Left renal pelvis (tissue), 4 donors: ENCODE measurements at places on chromosomes 2 and 18.

- no peak for DNase-seq
Observed at GRCh38 chr2:203498161-203498560, 36.9 kb downstream of the RAPH1 start.

DNA sequence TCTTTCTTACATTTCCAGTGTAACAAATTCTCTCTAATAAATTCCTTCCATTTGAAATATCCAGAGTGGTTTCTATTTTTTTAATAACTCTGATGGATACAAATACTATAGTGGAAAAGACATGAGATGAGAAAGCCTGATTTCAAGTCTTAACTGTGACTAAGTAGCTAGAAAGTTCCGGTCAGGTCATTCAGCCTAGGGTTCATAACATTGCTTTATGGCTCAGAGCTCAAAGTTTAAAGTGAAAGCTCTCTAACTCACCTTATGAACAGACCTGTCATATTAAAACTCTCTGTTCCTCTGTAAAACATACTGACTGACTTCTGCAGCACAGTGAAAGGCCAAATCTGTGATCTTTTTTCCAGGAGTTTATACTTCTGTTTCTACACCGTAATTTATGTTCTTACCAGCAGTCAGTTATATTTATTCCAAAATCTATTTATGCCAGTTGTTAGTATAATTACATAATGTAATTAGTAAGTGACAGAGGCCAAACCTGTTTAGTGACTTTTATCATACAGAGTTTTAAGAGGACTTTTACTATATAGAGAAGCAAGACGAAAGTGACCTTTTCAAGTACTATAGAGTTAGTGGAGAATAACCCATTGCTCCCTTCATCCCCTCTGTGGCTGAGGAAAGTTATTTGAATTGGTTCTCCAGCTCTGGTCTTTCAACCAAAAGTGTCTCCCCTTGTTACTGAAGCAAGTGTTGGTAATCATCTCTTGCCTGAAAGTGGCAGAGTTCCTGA, 118.8 kb upstream of the PDE1A start:
- no peak for DNase-seq

GRCh38 chr2:233007739-233008138, 5.3 kb downstream of the NGEF start:
- DNase-seq = no peak

DNA sequence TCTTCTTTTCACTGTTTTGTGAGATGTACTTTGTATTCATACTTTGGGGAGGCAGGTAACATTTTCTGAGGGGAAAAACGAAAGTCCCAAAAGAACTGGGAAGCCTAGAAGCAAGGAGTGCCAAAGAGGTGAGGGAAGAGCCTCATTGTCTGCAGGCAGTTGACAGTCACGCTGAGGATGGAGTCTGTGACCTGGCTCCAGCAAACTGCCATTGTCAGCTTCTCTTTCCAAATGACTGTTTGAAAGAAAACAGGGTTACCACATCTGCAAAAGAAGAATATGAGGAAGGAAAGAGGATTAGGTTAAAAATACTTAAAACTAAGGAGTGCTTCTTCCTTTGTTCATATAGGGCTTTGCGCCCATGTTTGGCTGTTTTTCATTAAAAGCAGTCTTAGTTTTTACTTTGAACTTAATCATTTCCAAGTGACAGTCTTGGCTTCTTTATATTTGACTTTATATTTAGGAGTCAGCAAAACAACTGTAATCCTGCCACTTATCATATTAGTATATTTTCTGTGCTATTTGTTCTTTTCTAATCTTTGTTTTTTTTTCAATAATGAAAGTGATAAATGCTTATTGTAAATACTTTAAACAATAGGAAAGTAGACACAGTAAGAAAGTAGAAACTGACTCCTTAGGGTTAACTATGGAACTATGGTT, 35.0 kb downstream of the CERS6 start:
- no peak for DNase-seq
